ENCODE measurements at places on chromosomes 5 and 9. TPM values are rescaled to one million over a fixed set of nuclear protein-coding genes. Genes with fewer than 3 reads are reported as not detected.

Gene DMGDH
- total RNA-seq, result 0.50 TPM

Gene IL3
- total RNA-seq, result not detected

Gene CDKN2B
- total RNA-seq, result not detected

Gene CMYA5
- total RNA-seq, result 0.20 TPM

Gene SH3PXD2B
- total RNA-seq, result 0.60 TPM

Gene XPA
- total RNA-seq, result 23.3 TPM

Gene FBP2
- total RNA-seq, result not detected

Gene STK32A
- total RNA-seq, result not detected

Gene FBP1
- total RNA-seq, result 3.0 TPM

Gene C9orf152
- not detected for total RNA-seq

Gene SYNPO
- 0.06 TPM for total RNA-seq

Gene ADAMTS19
- not detected for total RNA-seq

Gene HRH2
- total RNA-seq, result 2.9 TPM

Gene CAVIN4
- not detected for total RNA-seq

Gene ADAMTSL1
- not detected for total RNA-seq

Gene NRARP
- 1.4 TPM for total RNA-seq

Gene SPATA31C1
- total RNA-seq, result not detected

Gene CCIN
- 0.22 TPM for total RNA-seq

Gene CKMT2
- 0.27 TPM for total RNA-seq

Gene C5orf58
- total RNA-seq, result not detected

Gene ORM2
- total RNA-seq, result not detected

Gene HAUS6
- 17.2 TPM for total RNA-seq

Gene ANKRD18A
- 7.2 TPM for total RNA-seq

Gene PPP2R2B
- total RNA-seq, result 4.1 TPM

Gene SHOC1
- not detected for total RNA-seq

Gene ACSL6
- total RNA-seq, result 17.6 TPM

Gene SLC46A2
- total RNA-seq, result not detected

Gene TOR4A
- 0.67 TPM for total RNA-seq

Gene RNF130
- total RNA-seq, result 18.2 TPM

Gene ZFP2
- total RNA-seq, result 0.36 TPM

Gene UGT3A1
- total RNA-seq, result not detected

Gene DOCK2
- total RNA-seq, result 229 TPM

Gene FOXI1
- total RNA-seq, result 0.28 TPM

Gene NPR3
- not detected for total RNA-seq

Gene ISOC1
- total RNA-seq, result 6.6 TPM

Gene FST
- total RNA-seq, result 0.67 TPM

Gene CCL28
- total RNA-seq, result 20.9 TPM

Gene ANKRD18B
- total RNA-seq, result not detected

Gene PCDH12
- not detected for total RNA-seq

Gene SLC28A3
- not detected for total RNA-seq
